ENCODE measurements at places on chromosomes 6 and 20.

GRCh38 chr6:42104095-42104803, 38.2 kb downstream of the C6orf132 start:
- no peak for DNase-seq

GRCh38 chr6:151070631-151071051, 169.1 kb upstream of the AKAP12 start:
- DNase-seq = peak; percentile 51

DNA sequence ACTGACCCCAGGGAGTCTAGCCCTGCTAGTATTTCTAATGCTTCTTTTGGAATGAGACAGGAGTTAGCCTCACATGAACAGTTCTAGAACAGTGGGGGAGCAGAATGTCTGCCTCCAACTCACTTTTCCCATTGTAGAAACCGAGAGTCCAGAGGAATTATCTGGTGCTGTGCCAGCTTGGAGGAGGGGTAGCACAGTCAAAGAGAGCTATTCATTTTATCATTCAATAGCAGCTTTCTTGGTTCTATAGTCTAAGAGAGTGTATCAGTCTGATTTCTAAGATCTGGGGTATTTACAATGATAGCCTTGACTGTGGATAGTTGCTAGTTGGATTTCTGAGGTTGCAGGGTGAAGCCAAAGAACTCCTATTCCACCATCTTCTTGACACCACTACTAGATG, 448.2 kb downstream of the RFPL4B start:
- DNase-seq = no peak

GRCh38 chr20:41600926-41601631, 17.1 kb downstream of the CHD6 start:
- DNase-seq = no peak

GRCh38 chr6:18829272-18829870, 442.2 kb downstream of the RNF144B start:
- DNase-seq = no peak

GRCh38 chr20:52958211-52958610, 13.9 kb upstream of the TSHZ2 start:
- no peak for DNase-seq

DNA sequence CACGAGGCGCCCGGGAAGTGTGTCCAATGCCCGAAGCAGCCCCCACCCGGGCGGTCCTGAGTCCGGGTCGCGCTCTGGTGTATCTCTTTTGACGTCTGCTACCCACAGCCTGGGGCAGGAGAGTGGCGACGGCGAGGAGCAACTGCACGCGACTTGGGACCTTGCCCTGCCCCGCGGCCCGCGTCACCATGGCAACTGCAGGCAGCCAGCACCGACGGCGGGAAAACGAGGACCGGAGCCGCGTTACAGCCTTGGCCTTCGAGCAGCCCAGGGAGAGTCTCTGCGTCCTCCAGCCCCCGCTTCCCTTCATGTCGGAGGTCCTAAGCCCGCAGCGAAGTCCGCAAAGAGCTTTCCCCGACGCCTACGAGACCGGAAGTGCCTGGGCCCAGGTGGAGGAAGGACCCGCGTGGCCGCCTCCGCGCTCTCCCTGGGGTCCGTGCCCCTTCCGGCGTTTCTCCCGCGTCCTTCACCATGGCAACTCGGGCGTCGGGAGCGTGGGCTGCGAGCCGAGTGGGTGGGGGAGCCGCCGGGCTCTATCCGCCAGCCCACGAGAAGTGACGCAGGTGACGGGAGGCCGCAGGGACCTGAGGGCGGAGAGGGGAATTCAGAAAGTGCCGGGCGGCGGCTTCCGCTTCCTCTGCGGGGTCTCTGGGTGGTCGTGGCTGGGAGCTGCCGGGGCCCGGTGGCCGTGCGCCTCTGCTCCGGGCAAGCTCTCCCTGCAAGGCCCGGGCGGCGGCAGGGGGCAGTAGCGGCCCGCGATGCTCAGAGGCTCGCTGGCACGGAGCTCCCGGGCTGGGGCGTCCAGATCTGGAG, 88.6 kb upstream of the TGM3 start:
- DNase-seq = no peak

GRCh38 chr20:9349249-9349648, 165.1 kb upstream of the LAMP5 start:
- no peak for DNase-seq

- DNase-seq = no peak
Observed at GRCh38 chr20:1169224-1169623, 15.6 kb downstream of the TMEM74B start.

DNA sequence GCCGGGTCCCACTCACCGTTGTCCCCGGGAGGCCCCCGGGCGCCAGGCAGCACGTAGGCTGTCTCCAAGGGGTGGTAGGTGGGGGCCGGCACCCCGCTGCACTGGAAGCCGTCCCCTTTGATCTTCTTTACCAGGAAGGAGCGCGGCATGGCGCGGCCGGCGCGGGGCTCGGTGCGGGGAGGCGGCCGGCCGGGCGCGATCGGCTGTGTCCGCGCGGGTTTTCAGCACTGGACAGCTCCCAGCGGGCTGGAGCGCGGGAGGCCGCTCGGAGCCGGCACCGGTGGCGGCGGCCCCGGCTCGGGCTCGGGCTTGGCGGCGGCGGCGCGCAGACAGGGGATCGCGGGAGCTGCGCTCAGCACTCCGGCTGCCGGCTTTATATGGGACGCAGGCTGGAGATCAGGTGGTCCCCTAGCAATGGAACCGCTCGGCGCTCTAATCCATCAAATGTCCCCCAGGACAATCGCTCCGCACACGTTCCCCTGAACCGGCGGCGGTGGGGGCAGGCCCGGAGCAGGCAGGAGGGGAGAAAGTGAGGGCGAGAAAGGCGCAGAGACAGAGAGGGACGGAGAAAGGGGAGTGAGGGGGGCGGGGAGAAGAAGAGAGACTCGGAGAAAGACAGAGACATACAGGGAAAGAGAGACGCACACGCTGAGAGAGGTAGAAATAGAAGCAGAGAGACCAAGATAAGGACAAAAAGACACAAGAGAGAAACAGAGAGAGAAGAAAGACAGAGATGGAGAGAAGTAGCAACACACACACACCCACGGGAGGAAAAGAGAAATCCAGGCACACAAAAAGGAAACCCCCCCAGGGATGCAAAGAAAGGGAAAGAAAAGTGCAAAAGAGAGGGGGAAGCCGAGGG, at the start of gene SCRT2:
Gene SCRT2 (minus strand): TSS at position 350 of the 862 bp plus-strand sequence. CDS start 201 bp downstream, at position 149.
- no peak for DNase-seq

GRCh38 chr6:30490026-30490876, 942 bp downstream of the HLA-E start:
- DNase-seq = no peak

- peak; percentile 96 for DNase-seq
Observed at GRCh38 chr6:53628354-53629119, 37.0 kb downstream of the KLHL31 start.

GRCh38 chr6:1201547-1202200, 110.2 kb upstream of the FOXQ1 start:
- no peak for DNase-seq
